ENCODE measurements at places on chromosomes 5 and 9. TPM values are rescaled to one million over a fixed set of nuclear protein-coding genes. Genes with fewer than 3 reads are reported as not detected.

Gene ACOT12
- not detected for total RNA-seq

Gene PCDHA6
- total RNA-seq = not detected

Gene NMUR2
- total RNA-seq = not detected

Gene C9
- total RNA-seq = under 0.01 TPM

Gene PCDHA1
- not detected for total RNA-seq

Gene IFNA21
- total RNA-seq = not detected

Gene SLC4A9
- total RNA-seq = not detected

Gene SLC45A2
- total RNA-seq = under 0.01 TPM

Gene SRD5A1
- 5.3 TPM for total RNA-seq

Gene PCDHGA6
- 1.2 TPM for total RNA-seq

Gene NTRK2
- not detected for total RNA-seq

Gene SLC34A1
- not detected for total RNA-seq

Gene MYOZ3
- total RNA-seq = 0.13 TPM

Gene FCN1
- not detected for total RNA-seq

Gene KCNIP1
- total RNA-seq = 33.6 TPM

Gene SPATA31A3
- not detected for total RNA-seq

Gene GABBR2
- 10.2 TPM for total RNA-seq

Gene PGGT1B
- 17.4 TPM for total RNA-seq

Gene SH2D3C
- total RNA-seq = 100 TPM

Gene OR13C8
- not detected for total RNA-seq

Gene OTULINL
- 0.26 TPM for total RNA-seq

Gene HBEGF
- 12.1 TPM for total RNA-seq

Gene NOTCH1
- 70.2 TPM for total RNA-seq

Gene NUDT12
- total RNA-seq = 4.2 TPM

Measured in dermis microvascular lymphatic vessel endothelial cell (primary cell).